Thoracic aorta (tissue), 2 donors: ENCODE measurements at places on chromosomes 3 and 15. TPM values are rescaled to one million over a fixed set of nuclear protein-coding genes. Genes with fewer than 3 reads are reported as not detected.

Gene U2SURP
- 53.1 TPM for total RNA-seq

Gene TTLL3
- total RNA-seq = 91.9 TPM

Gene FBXW12
- not detected for total RNA-seq

Gene ZNF662
- 12.6 TPM for total RNA-seq

Gene C3orf80
- 1.1 TPM for total RNA-seq

Gene EIF2A
- 124 TPM for total RNA-seq

Gene PFKFB4
- 3.7 TPM for total RNA-seq

Gene MINDY4B
- not detected for total RNA-seq

Gene SCAMP2
- total RNA-seq = 84.5 TPM

Gene RPP25
- 11.8 TPM for total RNA-seq

Gene TMEM212
- total RNA-seq = not detected

Gene CPN2
- not detected for total RNA-seq

Gene ADCY5
- total RNA-seq = 123 TPM

- no peak for DNase-seq
These were observed 275.5 kb downstream of the SHOX2 start for GRCh38 chr3:157830556-157831236.

GRCh38 chr15:76235186-76235826 lies 76.0 kb downstream of the ETFA start:
- no peak for DNase-seq

DNA sequence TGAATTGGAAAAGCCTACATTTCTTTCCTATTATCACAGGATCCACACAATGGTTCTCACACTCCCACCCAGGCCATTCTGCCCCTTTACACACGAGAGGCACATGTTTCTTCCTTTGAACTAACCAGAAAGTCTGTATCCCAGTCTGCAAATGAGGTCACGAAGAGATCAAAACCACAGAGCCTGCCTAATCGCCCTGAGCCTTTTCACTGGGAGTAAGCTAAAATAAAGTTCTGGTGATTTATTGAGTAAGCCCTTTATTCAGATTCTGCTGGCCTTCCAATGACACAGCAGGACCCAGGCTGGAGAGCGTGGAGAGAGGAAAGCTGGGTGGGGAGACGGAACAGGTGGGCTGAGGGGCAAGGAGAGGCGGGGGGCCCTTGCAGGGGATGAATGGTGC lies 78.7 kb downstream of the ATP1B3 start:
- no peak for DNase-seq

- DNase-seq = no peak
These were observed 21.8 kb upstream of the SLC25A38 start for GRCh38 chr3:39361252-39361927.

DNA sequence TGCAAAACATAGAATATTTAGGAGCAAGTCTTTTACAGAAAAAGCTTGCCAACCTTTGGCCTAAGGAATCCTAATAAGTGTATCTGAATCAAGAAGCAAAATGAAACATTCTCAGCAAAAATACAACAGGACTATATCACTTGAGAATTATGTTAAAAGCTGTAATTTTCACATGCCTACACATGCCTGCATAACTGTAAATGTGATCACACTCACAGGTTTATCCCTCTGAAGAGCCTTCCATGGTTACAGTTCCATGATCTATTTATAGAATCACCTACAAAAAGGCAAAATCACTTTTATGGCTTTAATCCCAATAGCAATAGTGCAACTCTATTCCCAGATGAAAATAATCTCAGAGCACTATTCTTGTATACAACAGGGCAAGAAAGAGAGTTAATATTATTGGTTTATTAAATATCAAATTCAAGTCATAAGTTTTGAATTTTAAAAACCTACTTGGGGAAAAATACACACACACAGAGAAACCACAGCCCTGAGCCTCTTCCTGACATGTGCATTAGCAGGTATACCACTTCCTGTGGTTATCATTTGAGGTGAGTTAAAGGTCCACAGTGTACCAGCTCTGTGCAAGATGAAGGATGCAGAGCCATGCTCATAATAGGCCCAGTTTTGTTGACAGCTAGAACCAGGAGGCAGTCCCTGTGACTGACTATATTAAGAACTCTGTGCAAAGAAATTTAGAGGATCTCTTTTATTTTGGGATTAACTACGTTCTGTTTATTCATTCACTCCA lies 252.5 kb upstream of the TGFBR2 start:
- no peak for DNase-seq

- no peak for DNase-seq
These were observed 411.0 kb upstream of the NR2F2 start for GRCh38 chr15:95919460-95919859.

DNA sequence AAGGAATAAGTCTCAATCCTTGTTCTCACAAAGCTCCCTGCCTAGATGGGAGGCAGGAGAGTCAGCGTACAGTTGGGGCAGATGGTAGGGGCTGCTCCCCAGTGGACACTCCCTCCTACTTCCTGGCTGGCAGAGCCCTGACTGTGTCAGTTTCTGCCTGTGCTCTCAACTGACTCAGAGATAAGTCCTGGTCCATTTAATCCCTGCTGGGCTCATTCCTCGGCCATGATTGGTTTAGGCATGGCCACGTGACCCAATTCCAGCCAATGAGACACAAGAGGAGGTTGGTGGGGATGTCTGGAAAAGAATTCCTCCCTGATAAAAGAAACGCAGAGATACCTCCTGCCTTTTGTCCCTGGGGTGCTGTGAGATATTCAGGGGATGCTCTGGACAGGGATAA lies 118.1 kb upstream of the SLC6A11 start:
- DNase-seq = no peak

DNA sequence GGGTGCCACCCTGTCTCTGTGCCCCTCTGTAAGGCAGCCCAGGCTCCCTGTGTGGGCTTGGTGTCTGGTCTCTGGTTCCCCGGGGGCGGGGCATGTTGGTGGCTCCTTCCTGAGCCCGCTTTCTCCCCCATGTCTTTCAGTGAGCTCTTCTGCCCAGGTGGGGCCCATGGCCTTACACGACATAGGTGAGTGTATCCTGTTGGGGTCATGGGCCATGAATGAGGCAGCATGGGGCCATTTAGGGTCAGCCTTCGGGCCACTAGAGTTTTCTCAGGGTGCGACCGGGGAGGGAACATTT lies 195.1 kb downstream of the UBE3A start:
- no peak for DNase-seq

DNA sequence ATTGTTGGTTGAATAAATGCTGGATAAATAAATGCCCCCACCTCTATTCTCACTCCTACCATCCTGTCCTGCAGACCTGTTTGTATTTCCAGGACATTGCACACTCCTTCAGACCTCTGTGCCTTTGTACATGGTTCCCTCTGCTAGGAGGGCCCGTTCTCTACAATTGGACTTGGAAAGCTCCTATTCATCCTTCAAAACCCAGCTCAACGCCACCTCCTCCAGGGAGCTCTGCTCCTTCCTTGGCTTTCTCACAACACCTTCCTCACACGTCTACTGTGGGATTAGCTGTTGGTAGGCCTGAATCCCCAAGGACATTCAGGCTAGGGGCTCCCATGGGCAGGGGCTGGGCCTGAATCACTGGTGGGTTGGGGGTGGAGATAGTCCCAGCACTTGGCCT lies 78.7 kb upstream of the SEC13 start:
- DNase-seq = no peak

GRCh38 chr3:35426366-35426958 lies 212.9 kb upstream of the ARPP21 start:
- DNase-seq = no peak

GRCh38 chr3:37794646-37795045 lies 67.0 kb upstream of the CTDSPL start:
- DNase-seq = no peak

- DNase-seq = no peak
These were observed 336.0 kb upstream of the TRIM42 start for GRCh38 chr3:140341817-140342403.

DNA sequence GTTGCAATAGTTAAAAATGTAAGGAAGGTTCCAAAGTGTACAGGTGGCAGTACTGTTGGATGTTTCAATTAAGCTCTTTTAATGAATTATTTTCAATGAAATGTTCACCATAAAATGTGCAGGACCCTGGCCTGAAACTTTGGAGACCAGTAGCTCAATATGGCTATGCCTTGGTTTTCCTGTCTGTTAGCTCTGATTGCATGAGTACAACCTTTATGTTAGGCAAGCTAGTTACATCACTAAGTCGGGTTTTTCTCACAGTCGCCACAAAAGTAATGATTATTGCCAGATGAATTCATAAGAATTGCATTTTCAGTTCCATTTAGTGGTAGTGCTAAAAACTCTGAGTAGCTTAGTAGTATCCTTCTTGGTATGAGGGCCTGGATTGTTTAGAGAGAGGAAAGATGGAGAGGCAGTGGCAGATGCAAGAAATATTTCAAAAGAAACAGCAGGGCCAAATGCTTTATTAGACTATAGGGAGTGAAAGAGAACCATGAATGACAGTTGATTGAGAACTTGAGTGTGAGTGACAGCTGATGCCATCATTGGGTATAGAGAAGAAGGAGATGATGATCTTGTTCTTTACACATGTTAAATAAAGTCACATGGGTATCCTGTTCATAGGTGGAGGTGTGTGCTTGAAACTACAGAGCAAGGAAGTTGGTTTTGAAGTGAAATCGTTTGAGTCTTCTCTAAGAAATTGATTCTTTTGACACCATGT lies 109.5 kb downstream of the AKAP13 start:
- DNase-seq = no peak

- no peak for DNase-seq
These were observed 267.0 kb upstream of the UMPS start for GRCh38 chr3:124463234-124463633.
